ENCODE measurements at places on chromosomes 2 and 18.

- DNase-seq = no peak
These were observed 101.7 kb upstream of the ZSWIM2 start for GRCh38 chr2:186950694-186951093.

GRCh38 chr2:186407611-186408010 is 78.4 kb upstream of the ZC3H15 start:
- DNase-seq = no peak

- DNase-seq = no peak
These were observed 3.2 kb downstream of the FARSB start for GRCh38 chr2:222652491-222653255.

- no peak for DNase-seq
These were observed 25.6 kb upstream of the CCDC102B start for GRCh38 chr18:68772268-68772667.

DNA sequence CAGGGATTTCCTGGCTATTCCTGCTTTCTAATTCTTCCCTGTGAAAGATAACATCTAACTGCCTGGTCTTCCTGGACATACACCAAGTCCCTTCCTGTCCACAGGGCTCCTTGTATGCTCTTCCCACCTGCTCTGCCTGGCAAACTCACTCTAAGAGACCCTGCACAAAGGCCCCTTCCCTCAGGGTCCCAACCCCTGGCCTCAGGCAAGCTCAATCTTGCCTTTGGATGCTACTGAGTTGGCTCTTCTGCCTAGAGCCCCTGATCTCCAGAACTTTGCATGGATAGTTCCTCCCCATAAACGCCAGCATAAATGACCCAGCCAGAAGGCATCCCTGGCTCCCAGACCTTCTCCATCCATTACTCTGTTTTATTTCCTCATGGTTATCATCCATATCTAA is 98.3 kb upstream of the OTOS start:
- DNase-seq = no peak

DNA sequence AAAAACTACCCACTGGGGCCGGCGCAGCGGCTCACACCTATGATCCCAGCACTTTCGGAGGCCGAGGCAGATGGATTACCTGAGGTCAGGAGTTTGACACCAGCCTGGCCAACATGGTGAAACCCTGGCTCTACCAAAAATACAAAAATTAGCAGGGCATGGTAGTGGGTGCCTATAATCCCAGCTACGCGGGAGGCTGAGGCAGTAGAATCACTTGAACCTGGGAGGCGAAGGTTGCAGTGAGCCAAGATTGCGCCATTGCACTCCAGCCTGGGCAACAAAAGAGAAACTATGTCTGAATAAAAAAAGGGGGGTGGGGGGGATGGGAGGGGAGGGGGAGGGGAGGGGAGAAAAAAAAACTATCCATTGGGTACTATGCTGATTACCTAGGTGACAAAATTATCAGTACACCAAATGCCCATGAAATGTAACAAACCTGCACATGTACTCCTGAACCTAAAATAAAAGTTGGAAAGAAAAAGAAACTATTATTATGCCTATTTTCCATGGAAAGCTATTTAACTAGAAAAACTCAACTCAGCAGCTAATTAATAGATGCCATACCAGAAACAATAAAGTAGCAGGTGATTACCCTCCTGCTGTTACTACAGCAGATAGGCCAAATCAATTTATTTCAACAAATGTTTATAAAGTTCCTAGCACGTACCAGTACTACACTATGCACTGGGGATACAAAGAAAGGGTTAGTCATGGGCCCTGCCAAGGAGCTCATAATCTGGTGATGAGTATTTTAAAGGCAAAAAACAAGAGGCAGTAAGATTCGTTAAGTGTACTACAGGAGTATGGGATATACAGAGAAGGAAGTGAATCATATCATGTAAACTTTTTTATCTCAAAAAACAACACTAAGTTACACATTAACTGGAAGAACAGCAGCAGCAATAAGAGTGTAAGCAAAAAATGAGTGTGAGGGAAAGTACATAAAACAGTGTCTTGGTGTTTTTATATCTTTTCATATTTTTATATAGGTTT is 112.8 kb upstream of the SLC39A10 start:
- DNase-seq = no peak

DNA sequence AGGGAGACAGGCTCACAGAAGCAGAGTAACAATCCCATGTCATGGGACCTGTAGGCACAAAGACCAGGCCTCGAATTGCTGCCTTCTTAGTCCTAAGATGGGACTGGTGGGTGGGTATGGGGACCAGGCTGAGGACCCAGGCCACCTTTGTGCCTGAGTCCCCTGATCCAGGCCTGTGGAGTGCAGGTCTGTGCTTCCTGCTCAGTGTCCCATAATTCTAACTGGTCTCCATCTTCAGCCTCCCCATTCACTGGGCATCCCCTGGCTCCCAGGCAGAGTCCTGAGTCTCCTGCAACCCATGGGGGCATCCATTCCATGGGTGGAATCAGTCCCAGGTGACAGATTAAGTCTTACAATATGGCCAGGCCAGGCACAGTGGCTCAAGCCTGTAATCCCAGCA is 83.9 kb downstream of the SMAD7 start:
- no peak for DNase-seq

DNA sequence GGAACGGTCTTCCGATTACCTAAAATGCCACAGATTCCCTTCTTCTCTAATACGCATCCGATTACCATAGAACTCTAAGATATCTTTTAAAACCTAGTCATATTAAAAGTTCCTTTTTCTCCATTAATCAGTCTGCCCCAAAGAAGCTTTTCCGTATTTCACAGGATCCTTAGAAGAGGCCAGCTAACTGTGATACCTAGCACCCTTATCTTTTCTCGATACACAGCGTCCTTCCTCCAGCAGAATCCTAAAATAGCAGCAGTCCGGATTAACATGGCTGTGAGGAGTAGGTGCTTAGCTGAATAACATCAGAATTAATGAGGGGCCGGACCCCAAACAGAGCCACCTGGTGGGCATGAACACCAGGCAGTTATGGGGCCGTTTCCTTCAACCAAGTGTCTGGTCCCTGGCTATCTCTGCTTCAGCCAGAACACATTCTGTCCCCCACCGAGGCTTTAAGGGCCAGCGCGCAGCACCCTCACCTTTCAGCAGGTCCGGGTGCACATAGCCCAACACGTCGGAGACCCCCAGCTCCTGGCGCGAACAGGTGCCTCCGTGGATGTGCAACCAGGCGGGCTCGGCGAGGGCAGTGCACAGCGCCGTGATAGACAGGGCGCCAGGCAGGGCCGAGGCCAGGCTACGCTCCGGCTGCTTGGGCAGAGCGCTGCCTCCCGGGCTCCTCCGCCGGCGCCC is 995 bp downstream of the TMEM127 start:
- DNase-seq = no peak

- no peak for DNase-seq
These were observed 39.6 kb downstream of the DOK1 start for GRCh38 chr2:74593826-74594772.

DNA sequence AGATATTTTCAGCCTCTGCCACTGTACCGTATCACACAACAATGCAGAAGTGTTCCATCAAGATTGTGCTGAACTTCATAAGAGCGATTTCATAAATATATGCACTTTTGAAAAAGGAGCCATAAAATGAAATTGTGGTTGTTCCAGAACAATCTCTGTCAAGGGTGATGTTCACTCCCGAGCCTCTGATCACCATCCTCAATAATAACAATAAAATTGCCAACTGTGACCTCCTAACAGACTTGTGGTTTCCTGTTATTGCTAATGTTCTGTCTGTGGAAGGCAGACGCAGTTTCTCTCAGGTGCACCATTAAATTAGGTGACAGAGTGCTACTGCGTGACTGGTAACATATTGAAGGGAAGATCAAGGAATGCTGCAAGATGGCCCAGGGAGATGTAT is 383.7 kb downstream of the SOCS6 start:
- no peak for DNase-seq

- no peak for DNase-seq
These were observed 64.9 kb downstream of the LPIN2 start for GRCh38 chr18:2948038-2948437.

DNA sequence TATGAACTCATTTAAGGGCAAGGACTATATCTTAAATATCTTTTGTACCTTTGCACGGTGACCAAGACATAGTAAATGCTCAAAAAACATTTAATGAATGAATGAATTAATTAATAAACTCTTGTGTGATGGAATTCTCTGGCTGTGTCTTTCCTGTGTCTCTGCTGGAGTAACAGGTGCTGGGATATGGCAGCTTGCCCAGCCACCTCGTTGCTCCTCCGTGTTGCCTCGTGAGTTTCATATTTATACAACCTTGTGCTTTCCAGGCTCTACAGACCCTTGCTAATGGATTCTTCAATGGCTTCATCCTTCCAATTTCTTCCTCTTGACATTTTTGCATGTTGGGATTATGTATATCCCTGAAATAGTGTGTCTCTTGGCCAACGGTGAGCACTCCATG is 30.4 kb downstream of the CTAGE1 start:
- no peak for DNase-seq

GRCh38 chr18:66560094-66560493 is 43.8 kb downstream of the CDH19 start:
- DNase-seq = peak; percentile 68

DNA sequence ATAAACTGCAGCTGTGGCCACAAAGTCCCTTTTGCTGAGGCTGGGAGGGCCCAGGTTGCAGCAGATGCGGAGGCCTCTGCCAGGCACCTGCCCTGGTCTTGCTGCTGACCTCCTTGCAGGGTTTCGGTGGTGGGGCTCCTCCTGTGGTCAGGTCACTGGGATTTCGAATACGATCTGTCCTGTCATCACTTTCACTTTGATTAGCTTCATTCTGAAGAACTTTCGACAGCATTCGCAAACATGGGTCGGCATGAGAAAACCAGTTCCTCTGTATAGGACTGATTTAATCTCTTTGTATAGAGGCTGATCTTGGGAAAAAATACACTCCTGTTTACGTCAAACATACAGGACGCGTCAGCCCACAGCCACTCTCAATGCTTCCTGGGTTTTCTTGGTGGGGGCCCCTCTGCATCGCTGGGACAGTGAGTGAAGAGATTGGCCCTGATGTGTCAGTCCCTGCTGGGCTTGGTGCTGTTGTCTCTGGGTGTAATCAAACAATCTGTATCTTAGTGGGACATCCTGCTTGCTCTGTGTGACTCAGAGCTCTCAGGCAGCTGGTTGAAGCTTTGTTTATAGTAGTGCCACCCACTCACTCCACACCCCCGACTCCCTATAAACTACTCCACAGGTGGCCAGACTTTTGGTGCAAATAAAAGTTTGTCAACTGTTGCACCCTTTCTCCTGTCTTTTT is 209.4 kb upstream of the CXCR4 start:
- peak; percentile 16 for DNase-seq

- DNase-seq = no peak
These were observed 66.4 kb downstream of the UBE2E3 start for GRCh38 chr2:181046833-181047232.

DNA sequence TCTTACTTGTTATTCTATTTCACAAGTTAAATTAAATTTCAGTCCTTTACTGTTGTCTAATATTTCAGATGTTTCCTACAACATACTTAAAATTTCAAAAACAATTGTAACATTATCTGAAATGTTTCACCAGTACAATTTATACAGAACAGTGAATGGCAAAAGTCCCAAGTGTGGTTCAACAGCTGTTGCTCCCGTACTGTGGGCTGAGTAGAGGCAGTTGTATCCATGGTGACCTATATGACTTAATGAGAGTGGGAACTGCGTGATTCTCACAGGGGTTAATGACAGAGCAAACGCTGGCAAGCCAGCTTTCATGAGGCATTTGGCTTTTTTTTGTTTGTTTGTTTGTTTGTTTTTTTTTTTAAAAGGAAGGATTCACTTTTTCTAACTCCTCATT is 5.3 kb upstream of the PLCL1 start:
- DNase-seq = no peak

GRCh38 chr2:171271971-171272436 is 111.3 kb upstream of the TLK1 start:
- peak; percentile 64 for DNase-seq

GRCh38 chr18:48850822-48851598 is 99.8 kb downstream of the SMAD7 start:
- DNase-seq = no peak

Measured in NCI-H460 (cell line).